MG63 (cell line): ENCODE measurements at places on chromosomes 5 and 9. TPM values are rescaled to one million over a fixed set of nuclear protein-coding genes. Genes with fewer than 3 reads are reported as not detected.

The ASPN gene
- not detected in 2 replicates for total RNA-seq

The MEF2C gene
- 9.5 and 16.0 TPM in 2 replicates for total RNA-seq

The HAVCR2 gene
- 0.23 TPM in 1 of 2 replicates, not detected in the other for total RNA-seq

The NMUR2 gene
- total RNA-seq = not detected in 2 replicates

The SPATA31C1 gene
- total RNA-seq = not detected in 2 replicates

The VAV2 gene
- 17.3 and 22.8 TPM in 2 replicates for total RNA-seq
